ENCODE measurements at places on chromosomes 16 and 17.

DNA sequence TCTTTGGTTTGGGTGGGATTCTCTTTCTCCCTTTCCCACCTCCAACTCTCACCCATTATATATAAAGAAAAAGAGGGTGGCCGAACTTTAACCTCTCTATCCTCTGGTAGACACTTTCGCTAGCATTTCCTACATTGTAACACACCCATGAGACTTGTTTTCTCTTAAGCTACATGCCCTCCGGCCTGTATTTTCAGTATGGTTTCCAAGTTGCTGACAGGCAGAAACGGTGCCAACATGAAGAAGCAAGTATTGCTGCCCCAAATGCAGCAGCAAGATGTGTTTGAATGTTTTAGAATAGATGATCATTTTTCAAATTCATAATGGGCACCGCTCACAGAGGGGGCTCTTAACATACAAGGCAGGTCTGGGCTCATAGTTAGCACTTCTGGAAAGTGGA lies 18.7 kb upstream of the CYB5B start:
- no peak for DNase-seq

DNA sequence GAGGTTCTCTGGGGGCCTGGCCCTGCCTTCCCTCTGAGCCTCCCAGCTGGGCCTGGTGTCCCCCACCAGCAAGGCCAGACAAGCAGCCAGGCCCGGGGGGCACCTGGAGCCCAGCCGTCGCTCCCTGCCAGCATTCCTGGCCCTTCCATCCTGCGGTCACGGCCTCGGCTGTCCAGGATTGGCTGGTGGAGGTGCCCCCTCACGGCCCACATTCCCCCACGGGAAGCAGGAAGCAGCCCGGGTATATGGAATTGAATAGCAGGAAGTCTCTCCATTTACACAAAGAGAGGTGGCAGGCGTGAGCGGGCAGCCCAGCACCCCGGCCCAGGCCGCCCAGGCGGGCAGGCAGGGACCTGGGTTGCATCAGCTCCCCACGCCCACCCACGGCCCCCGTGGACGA lies 14.5 kb downstream of the TRAF7 start:
- no peak for DNase-seq

DNA sequence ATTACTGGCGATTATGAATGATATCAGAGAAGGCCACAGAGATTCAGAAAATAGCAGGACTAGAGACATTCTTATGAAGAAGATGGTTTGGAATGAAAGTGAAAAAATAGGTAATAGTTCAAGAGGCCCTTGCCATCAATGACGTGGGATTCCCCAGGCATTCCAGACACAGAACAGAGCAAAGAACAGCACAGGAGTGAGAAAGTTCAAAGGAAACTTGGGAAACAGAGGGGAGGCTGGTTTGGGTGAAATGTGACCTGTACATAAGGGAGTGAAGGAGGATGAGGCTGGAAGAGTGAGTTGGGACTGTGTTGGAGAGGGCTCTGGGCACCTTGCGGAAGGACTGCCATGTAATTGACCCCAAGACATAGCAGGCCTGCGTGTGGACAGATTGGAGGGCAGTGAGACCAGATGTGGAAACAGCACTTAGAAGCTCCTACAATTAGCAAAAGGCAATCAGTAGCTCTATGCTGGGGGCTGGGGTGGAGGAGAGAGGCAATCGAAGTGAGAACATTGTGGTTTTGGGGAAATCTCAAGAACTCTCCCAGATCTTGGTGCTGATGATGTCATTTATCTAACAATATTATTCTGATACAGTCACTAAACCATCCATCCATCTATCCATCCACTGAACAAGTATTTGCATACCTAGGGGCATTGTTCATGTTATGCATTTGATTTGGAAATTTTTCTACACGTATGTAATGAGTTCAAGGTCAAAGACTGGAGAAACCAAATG lies 365.3 kb upstream of the ZFHX3 start:
- no peak for DNase-seq

GRCh38 chr16:83609178-83609577 lies 198.6 kb upstream of the HSBP1 start:
- no peak for DNase-seq

- no peak for DNase-seq
These were observed 1.8 kb downstream of the RNF43 start for GRCh38 chr17:58415371-58416055.

GRCh38 chr16:59045501-59045900 lies 311.4 kb upstream of the GOT2 start:
- no peak for DNase-seq

- DNase-seq: no peak
These were observed 189.7 kb downstream of the CHD9NB start for GRCh38 chr16:52863000-52863399.

- DNase-seq: no peak
These were observed 6.0 kb upstream of the TPPP3 start for GRCh38 chr16:67399218-67399733.

Data from fibroblast of skin of left quadriceps (primary cell).